ENCODE measurements at places on chromosomes 1 and 21.

DNA sequence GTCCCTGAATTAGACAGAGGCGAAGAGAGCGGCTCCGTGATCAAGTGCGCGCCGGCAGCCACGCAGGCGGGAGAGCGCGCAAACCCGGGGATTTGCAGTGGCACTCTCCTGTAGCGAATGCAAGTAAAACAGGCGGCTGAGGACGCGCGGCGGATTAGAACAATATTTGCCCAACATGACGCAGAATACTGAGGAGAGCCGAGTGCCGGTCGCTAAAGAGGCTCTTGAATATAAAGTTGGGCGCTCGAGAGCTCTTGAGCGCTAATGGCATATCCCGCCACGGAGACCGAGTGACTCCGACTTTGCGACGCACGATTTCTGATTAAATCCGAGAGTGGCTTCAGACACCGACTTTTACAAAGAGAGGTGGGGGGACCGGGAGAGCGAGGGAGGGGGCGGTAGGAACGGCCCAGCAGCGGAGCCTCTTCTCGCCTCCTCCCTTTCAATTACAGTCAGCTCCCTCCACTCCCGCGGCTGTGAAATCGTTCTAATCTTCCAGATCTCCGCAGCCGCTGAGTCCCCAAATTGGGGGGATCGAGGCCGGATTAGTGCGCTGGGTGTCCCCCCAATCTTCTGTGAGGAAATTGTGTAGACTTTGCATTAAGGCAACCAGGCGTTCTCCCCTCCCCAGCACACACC, 2.3 kb downstream of the PAX7 start:
- DNase-seq = no peak

- DNase-seq = no peak
Observed at GRCh38 chr1:33257207-33257771, 997 bp downstream of the ZNF362 start.

DNA sequence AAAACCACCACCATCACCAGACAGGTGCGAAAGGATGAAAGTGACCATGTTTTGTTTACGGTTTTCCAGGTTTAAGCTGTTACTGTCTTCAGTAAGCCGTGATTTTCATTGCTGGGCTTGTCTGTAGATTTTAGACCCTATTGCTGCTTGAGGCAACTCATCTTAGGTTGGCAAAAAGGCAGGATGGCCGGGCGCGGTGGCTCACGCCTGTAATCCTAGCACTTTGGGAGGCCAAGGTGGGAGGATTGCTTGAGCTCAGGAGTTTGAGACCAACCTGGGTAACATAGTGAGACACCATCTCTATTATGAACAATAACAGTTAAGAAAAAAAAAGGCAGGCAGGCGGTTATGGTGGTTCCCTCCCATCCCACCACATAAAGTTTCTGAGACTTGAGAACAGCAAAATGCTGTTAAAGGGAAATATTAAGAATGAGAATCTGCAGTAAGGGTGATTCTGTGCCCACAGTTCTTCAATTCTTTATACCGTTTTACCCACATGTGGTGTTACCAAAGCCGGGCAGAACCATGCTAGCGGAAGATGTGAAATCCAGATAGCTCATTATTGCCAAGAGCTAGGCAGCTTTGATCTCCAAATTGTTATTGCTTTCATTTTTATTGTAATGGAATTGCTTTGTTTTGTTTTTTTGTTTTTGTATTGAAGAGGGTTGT, 34.5 kb upstream of the TDRD10 start:
- DNase-seq = no peak

DNA sequence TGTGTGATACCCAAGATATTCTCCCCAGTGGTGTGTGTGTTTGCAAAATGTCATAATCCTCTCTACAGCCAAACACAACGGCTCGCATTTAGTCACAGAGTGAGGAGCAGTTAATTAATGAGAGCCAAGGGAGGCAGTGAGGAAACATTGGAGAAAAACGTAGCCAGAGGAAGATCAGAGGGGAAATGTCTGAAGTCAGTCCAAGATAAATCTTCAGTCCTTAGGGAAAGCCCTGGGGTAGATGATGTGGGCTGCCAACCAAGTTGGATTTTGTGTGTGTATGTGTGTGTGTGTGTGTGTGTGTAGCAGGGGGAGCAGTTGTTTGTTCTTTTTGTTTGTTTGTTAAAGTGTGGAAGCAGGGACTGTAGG, 201.0 kb upstream of the PTBP2 start:
- no peak for DNase-seq

- DNase-seq = no peak
Observed at GRCh38 chr21:27779606-27780005, 812.7 kb upstream of the ADAMTS5 start.

- DNase-seq = no peak
Observed at GRCh38 chr1:151831605-151832004, at the start of gene RORC. TSS of gene RORC (minus strand) at chr1:151831802. CDS start at chr1:151831764, 38 bp downstream.

GRCh38 chr1:111515291-111516004, 12.0 kb upstream of the ADORA3 start:
- DNase-seq = peak; percentile 63

- no peak for DNase-seq
Observed at GRCh38 chr1:60223158-60223557, 149.6 kb upstream of the C1orf87 start.

GRCh38 chr1:82466891-82467290, 666.2 kb downstream of the ADGRL2 start:
- peak; percentile 70 for DNase-seq

GRCh38 chr1:197619008-197619640, 156.2 kb downstream of the DENND1B start:
- DNase-seq = peak; percentile 38

GRCh38 chr1:13499422-13499821, 14.4 kb downstream of the LRRC38 start:
- DNase-seq = no peak

GRCh38 chr1:205794011-205794730, 18.8 kb downstream of the SLC41A1 start:
- no peak for DNase-seq

GRCh38 chr21:16571594-16571993, 841.8 kb downstream of the USP25 start:
- DNase-seq = no peak
